Fibroblast of skin of scalp (primary cell): ENCODE measurements at places on chromosomes 5 and 9.

GRCh38 chr9:27626244-27627187, 53.2 kb upstream of the C9orf72 start:
- no peak for DNase-seq

DNA sequence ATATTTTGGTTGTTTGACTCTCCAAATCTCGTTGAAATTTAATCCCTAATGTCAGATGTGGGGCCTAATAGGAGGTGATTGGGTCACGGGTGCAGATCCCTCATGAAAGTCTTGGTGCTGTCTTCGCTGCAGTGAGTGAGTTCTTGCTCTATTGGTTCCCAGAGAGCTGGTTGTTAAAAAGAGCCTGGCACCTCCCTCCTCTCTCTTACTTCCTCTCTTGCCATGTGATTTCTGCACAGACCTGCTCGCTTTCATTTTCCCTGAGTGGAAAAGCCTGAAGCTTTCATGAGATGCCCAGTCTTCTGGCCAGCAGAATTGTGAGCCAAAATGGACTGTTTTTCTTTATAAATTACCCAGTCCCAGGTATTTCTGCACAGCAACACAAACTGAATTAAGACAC, 221.6 kb downstream of the MAT2B start:
- DNase-seq = no peak

GRCh38 chr5:44565902-44566301, 176.7 kb upstream of the FGF10 start:
- no peak for DNase-seq

- DNase-seq = no peak
Measured at GRCh38 chr5:149999359-149999758, 1.1 kb downstream of the TIGD6 start.

GRCh38 chr9:128887914-128888350, 6.0 kb downstream of the LRRC8A start:
- peak; percentile 44 for DNase-seq

GRCh38 chr9:126496781-126497659, 116.7 kb upstream of the LMX1B start:
- no peak for DNase-seq

- DNase-seq = no peak
Measured at GRCh38 chr9:111969622-111970021, 73.0 kb downstream of the UGCG start.
